ENCODE measurements at places on chromosomes 12 and 14.

DNA sequence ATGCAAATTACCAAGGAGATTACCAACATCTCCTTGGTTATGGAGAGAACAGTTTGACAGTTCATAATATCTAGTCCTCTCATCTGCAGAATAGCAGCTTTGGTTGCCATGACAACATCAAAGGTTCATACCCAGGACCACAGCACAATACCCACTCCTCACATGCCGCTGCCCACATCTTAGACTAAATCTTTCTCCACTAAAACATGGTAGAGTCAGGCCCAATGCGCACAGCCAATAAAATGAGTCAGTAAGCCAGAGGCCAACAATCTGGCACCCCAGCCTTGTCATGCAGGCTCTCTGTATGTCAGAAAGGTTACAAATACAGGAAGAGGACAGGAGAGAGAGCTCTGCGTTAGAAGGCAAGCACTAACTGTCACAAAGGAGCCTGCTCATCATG, 70.6 kb downstream of the KCNK10 start:
- H3K27ac ChIP-seq = no peak overlapping the region
- H3K4me3 ChIP-seq = no peak overlapping the region
- no peaks in the 10 kb centered on the region for H3K36me3 ChIP-seq
- no peaks in the 10 kb centered on the region for H3K27me3 ChIP-seq

GRCh38 chr14:23694949-23695663, 58.9 kb downstream of the DHRS2 start:
- no peaks in the 10 kb centered on the region for H3K27me3 ChIP-seq
- no peaks in the 10 kb centered on the region for H3K36me3 ChIP-seq
- peak overlapping the region; percentile 23 for H3K4me3 ChIP-seq
- H3K27ac ChIP-seq = no peak overlapping the region

DNA sequence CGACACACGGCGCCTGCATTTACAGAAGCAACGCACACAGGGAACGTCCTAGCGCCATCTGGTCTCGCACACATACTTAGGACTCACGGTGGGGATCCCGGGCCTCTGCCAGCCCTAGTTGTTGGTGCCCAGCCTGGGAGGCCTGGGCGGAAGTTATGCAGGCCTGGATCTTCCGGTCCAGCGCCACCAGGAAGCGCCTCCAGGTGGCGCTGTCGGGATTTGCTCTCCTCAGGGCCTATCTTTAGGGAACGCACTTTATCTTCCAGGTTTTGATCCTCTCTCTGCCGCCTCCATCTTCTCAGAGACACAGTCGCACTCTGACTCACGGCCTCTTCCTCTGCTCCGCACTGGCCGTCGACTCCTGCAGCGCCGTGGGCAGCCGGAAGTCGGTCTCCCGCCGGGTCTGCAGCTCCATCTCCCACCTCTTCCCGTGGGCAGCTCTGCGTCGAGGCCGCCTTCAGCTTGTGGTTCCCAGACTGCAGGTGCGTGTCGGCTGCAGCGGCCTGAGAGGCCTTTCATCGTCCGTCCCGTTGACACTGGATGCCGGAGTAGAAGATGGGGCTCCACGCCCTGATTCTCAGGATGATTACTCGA, 760.4 kb downstream of the TMEM121 start:
- no peak overlapping the region for H3K4me3 ChIP-seq
- no peak overlapping the region for H3K27ac ChIP-seq
- no peaks in the 10 kb centered on the region for H3K36me3 ChIP-seq
- H3K27me3 ChIP-seq = no peaks in the 10 kb centered on the region

GRCh38 chr12:29589851-29590250, 92.4 kb upstream of the OVCH1 start:
- DNase-seq = no peak
- H3K27ac ChIP-seq = no peak overlapping the region
- no peaks in the 10 kb centered on the region for H3K27me3 ChIP-seq
- H3K36me3 ChIP-seq = no peaks in the 10 kb centered on the region
- H3K4me1 ChIP-seq = peaks cover 13% of the 10 kb centered on the region

DNA sequence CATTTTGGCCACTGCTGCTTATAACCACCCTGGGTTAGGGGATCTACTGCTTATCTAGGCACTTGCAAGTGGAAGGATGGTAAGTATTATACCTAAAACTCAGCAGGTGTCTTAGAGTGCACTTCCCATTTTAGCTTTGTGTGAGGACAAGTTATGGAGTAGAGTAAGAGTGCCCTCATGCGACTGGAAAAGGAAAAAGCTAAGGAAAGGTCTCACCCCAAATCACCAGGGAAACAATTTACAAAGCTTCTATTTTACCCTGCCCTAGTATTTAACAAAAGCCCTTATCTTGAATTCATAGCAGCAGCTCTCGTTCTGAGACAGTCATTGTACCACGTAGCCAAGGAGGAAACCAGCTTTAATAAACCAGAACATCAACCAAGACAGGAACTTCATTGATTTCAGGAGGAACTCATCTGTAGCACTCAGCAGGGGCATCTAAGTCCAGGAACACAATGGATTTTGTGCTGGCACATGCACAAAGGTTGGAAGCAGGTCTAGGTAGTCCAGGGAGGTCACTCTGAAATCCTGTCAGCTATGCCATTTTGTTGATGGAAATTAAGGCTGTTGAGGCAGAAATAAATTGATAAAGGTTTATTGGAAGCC, 2.9 kb downstream of the RDH12 start:
- H3K4me1 ChIP-seq = no peaks in the 10 kb centered on the region
- H3K4me3 ChIP-seq = no peak overlapping the region
- no peak overlapping the region for H3K27ac ChIP-seq
- H3K27me3 ChIP-seq = no peaks in the 10 kb centered on the region
- no peaks in the 10 kb centered on the region for H3K36me3 ChIP-seq
- DNase-seq = peak; percentile 64

GRCh38 chr14:77303417-77304156, 17.1 kb downstream of the POMT2 start:
- no peak for DNase-seq
- H3K27ac ChIP-seq = peak overlapping the region; percentile 67
- H3K4me1 ChIP-seq = peaks cover 27% of the 10 kb centered on the region
- no peak overlapping the region for H3K4me3 ChIP-seq

DNA sequence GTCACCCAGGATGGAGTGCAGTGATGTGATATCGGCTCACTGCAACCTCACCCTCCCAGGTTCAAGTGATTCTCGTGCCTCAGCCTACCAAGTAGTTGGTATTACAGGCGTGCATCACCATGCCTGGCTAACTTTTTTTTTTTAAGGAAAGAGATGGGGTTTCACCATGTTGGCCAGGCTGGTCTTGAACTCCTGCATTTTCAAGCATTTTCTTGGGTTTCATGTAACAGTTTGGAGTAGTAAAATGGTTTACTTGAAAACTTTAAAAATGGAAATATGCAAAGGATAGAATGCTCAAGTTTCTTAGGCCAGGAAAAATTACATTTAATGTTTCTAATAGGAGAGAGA, 63.3 kb downstream of the FOXN3 start:
- H3K4me3 ChIP-seq = no peak overlapping the region
- H3K27ac ChIP-seq = no peak overlapping the region
- H3K4me1 ChIP-seq = peaks cover 15% of the 10 kb centered on the region
- H3K36me3 ChIP-seq = no peaks in the 10 kb centered on the region
- DNase-seq = no peak
- no peaks in the 10 kb centered on the region for H3K27me3 ChIP-seq

GRCh38 chr14:36221112-36221511, 44.6 kb upstream of the PTCSC3 start:
- no peaks in the 10 kb centered on the region for H3K36me3 ChIP-seq
- H3K27ac ChIP-seq = no peak overlapping the region
- no peak overlapping the region for H3K4me3 ChIP-seq
- H3K27me3 ChIP-seq = no peaks in the 10 kb centered on the region
- no peak for DNase-seq
